ENCODE measurements at places on chromosomes 5 and 9.
A peak's percentile ranks its signal among the peaks of the same experiment; 100 is the strongest.

- DNase-seq = no peak
Measured at GRCh38 chr5:97923496-97923895, 740.4 kb upstream of the RIOK2 start.

GRCh38 chr5:30804739-30805505 is 388.6 kb upstream of the CDH6 start:
- DNase-seq = peak; percentile 26

DNA sequence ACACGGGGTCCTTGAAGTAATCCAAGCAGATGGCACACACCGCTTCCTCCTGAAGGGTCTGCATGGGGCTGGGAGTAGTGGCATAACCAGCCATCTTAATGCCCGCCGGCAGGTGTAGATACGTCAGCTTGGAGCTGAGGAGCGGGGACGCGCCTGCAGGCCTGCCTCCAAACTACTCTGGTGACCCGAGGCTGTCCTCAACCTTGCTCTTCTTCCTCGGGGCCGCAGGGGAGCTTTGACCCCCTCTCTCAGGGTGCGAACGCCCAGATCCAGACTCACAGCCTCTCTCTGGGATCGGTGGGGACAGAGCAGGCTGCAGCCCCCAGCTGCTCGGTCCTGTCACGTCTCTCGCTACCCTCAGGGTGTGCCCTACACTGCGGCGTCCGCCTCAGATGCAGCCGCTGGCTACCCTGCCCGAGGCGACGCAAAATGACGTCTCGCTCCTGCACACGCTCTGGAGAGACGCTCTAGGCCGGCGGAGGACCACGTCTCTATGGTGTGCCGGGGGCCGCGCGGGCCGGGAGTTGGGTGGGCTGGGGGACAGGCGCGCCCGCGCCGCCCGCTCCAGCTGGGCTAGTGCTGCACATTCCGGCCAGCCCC is at the start of gene TRIM52:
Gene TRIM52 (minus strand): TSS at position 424 of the 600 bp plus-strand sequence. CDS start 330 bp downstream, at position 94.
- peak; percentile 85 for DNase-seq

DNA sequence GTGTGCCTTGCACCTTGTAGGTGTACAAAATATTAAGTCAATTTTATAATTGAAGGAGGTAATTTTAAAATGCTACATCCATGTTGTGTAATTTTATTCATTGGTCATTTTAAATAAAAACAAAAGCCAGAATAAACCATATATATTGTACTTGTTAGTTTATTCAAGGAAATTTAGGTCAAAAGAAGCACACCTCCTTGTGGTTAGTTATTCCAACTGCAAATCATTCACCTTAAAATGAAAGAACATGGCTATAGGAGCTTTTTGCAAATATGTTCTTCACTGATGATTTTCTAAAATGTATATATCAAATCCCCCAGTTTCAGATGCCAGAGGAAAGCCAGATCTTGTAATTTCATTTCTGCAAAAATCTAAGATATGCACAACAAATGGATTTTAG is 5.4 kb upstream of the MOCS2 start:
- DNase-seq = peak; percentile 34

DNA sequence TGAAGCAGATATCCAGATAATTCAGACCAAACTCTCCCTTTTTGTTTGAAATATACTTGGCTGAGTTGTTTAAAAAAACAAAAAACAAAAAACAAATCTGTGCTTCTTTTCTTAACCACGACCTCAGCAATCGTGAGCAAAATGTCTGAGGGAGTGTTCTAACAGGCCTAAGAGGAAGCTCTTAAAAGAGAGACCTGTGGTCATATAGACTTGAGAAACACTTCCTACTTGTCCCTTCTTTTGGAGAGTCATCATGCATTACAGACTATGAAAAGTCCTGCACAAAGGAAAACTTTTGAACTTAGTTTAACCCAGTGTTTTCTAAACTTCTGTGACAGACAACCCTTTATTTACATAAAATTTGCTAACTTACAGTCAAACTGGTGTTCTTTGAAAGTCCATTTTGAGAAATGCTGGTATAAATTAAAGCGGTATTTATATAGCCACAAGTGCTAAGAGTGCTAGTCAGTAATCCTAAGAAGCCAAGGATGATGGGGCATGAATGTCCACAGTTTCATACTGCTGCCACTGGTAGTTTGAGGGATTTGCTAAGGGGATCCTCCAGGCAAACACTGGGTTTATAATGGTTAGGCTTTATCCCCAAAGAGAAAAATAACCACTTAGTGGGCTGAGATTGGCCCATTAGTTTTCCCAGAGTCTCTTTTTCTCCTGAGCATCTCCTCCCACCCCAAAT is 199.8 kb downstream of the LRRC70 start:
- no peak for DNase-seq

DNA sequence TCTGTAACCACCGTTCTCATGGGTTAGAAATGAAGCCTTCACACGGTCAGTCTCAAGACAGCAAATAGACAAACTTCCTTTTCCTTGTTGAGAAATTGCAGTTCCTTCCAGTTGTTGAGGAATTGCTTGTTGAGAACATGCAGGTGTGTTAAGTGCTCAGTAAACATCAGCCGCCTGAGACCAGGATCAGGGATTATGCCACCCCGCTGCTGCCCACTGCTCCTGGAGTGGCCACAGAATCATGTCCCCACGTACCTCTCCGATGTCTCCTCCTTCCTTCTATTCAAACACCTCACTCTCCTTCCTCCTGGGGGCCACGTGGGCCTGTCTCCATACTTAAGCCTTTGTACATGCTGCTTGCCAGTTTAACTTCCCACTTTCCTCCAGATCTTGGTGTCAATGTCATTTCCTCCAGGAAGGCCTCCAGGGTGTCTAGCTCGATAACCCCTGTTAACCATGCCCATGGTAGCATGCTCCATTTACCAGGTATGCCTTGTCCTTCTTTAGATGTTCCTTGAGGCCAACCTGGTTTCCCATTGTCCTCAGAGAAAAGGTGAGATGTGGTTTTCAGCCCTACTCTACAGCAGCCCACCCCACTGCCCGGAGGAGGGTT is 33.8 kb upstream of the RPL26L1 start:
- DNase-seq = no peak

GRCh38 chr5:172178301-172178987 is 9.6 kb downstream of the STK10 start:
- no peak for DNase-seq

- DNase-seq = no peak
Measured at GRCh38 chr9:137899551-137900360, 22.2 kb downstream of the CACNA1B start.

GRCh38 chr9:125525921-125526631 is 180.9 kb downstream of the MAPKAP1 start:
- DNase-seq = no peak

Measured in SK-MEL-5 (cell line).